B cell (primary cell): ENCODE measurements at places on chromosomes 6 and 20. TPM values are rescaled to one million over a fixed set of nuclear protein-coding genes. Genes with fewer than 3 reads are reported as not detected.

HCRTR2 gene
- total RNA-seq: not detected in 2 replicates

SLPI gene
- not detected in 2 replicates for total RNA-seq

FAM83C gene
- not detected in 2 replicates for total RNA-seq

ZSCAN23 gene
- 0.78 and 0.79 TPM in 2 replicates for total RNA-seq

SIRPB1 gene
- total RNA-seq: 1.3 and 1.7 TPM in 2 replicates

KIF25 gene
- not detected in 2 replicates for total RNA-seq

PTK6 gene
- 0.75 and 0.86 TPM in 2 replicates for total RNA-seq

EYA2 gene
- total RNA-seq: 1.1 and 1.8 TPM in 2 replicates

NOX3 gene
- total RNA-seq: not detected in 2 replicates

PTCHD4 gene
- not detected in 2 replicates for total RNA-seq

DSP gene
- total RNA-seq: not detected in 2 replicates

OR2B2 gene
- total RNA-seq: not detected in 2 replicates

BMP5 gene
- total RNA-seq: not detected in 2 replicates

PSMA7 gene
- total RNA-seq: 140 TPM in 2 replicates

CD40 gene
- 206 and 210 TPM in 2 replicates for total RNA-seq

METTL24 gene
- total RNA-seq: not detected in 2 replicates

CGAS gene
- total RNA-seq: 20.0 and 24.7 TPM in 2 replicates

PRND gene
- total RNA-seq: not detected in 2 replicates

CALHM5 gene
- total RNA-seq: not detected in 2 replicates

PNLDC1 gene
- total RNA-seq: 0.46 and 0.71 TPM in 2 replicates

SLC17A1 gene
- total RNA-seq: not detected in 2 replicates

NRSN1 gene
- total RNA-seq: not detected in 2 replicates

RBBP8NL gene
- total RNA-seq: not detected in 2 replicates

NDUFAF5 gene
- total RNA-seq: 28.8 and 32.3 TPM in 2 replicates

HNF4A gene
- not detected in 2 replicates for total RNA-seq
